ENCODE measurements at places on chromosomes 13 and 19. TPM values are rescaled to one million over a fixed set of nuclear protein-coding genes. Genes with fewer than 3 reads are reported as not detected.

GRCh38 chr13:113358653-113359190, 5.2 kb downstream of the GRTP1 start:
- DNase-seq, result no peak

DNA sequence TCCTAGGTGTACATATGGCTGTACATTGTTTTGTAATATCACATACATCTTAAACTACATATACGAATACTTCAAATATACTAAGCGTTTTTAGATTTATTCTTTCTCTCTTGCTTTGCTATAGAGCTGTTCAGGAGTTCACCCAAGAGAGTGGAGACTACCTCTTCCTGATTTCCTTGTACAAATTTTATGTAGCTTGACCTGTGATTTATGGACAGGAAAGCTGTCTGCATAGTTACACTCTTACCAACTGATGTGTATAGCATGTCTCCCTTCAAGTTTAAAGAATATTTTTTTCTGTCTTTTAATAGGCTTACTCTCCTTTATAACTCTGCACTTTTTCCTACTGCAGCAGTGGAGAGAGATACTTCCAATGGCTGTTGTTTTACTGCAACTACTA, 428.7 kb downstream of the NDFIP2 start:
- DNase-seq, result no peak

- DNase-seq, result no peak
Measured at GRCh38 chr13:25168790-25169189, 3.3 kb downstream of the AMER2 start.

SLITRK5 gene
- total RNA-seq, result 0.03 TPM

GRCh38 chr13:92415781-92416180, 810.8 kb upstream of the GPC6 start:
- no peak for DNase-seq

SHISA7 gene
- not detected for total RNA-seq

- DNase-seq, result no peak
Measured at GRCh38 chr19:44876930-44877535, 14.0 kb upstream of the TOMM40 start.

- DNase-seq, result no peak
Measured at GRCh38 chr19:23901360-23901759, 13.3 kb upstream of the ZNF726 start.

DNA sequence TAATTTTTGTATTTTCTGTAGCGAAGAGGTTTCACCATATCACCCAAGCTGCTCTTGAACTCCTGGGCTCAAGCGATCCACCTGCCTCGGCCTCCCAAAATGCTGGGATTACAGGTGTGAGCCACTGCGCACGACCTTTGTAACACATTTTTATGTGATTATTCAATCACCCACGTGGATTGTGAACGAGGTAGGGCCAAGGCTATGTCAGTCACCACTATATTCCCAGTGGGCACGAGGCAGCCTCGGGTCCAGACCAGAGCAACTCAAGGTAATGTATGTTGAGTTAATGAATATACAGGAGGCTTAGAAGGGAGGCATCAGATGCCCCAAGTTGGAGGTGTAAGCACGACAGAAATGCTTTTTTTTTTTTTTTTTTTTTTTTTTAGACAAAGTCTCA, 8.9 kb downstream of the PTGIR start:
- no peak for DNase-seq

GRCh38 chr13:33537026-33537425, 251.5 kb upstream of the STARD13 start:
- no peak for DNase-seq

GRCh38 chr13:36858290-36858689, 39.3 kb downstream of the RFXAP start:
- DNase-seq, result no peak

DNA sequence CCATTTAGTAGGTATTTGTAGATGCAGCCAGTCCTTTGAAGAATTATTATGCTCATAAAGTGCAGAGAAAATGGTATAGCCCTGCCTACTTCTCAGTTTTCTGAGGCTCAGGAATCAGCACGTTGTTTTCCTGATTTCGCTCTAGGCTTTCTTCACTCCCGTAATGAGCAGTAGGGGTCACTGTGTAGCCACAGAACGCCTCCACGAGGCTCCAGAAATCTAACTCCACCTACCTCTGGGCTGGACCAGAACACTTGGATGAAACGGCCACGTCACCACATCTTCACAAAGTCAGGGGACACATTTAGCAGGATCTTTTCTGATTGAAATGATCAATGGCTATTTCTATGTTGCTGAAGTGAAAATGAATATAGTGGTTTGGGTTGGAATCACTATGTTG, 49.8 kb upstream of the GTF3A start:
- DNase-seq, result peak; percentile 82

DNA sequence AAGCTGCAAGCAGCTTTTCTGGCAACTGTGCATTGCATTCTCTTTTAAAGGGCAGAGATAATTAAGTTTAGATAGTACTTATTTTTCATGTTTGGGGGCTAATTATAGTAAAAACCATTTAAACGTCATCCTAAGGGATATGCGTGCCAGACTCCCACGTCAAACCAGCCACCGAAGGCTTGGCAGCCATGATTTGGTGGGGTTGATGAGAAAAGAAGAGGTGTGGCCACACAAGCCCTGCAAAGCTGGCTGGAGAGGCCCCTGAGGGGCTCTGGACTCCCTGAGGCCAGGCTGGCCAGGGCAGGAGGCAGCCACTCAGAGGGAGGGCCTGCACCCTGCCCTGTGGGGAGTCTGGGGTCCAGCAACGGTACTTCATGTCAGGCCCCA, 17.5 kb downstream of the PEPD start:
- no peak for DNase-seq

FAM174C gene
- total RNA-seq, result 57.6 TPM

YJEFN3 gene
- total RNA-seq, result 8.9 TPM

GRCh38 chr19:47699360-47699917, 13.8 kb upstream of the EHD2 start:
- DNase-seq, result no peak

IZUMO2 gene
- total RNA-seq, result not detected

NCLN gene
- 44.9 TPM for total RNA-seq

GRCh38 chr13:43166644-43167457, 143.5 kb downstream of the DNAJC15 start:
- no peak for DNase-seq

NCAN gene
- not detected for total RNA-seq

DNA sequence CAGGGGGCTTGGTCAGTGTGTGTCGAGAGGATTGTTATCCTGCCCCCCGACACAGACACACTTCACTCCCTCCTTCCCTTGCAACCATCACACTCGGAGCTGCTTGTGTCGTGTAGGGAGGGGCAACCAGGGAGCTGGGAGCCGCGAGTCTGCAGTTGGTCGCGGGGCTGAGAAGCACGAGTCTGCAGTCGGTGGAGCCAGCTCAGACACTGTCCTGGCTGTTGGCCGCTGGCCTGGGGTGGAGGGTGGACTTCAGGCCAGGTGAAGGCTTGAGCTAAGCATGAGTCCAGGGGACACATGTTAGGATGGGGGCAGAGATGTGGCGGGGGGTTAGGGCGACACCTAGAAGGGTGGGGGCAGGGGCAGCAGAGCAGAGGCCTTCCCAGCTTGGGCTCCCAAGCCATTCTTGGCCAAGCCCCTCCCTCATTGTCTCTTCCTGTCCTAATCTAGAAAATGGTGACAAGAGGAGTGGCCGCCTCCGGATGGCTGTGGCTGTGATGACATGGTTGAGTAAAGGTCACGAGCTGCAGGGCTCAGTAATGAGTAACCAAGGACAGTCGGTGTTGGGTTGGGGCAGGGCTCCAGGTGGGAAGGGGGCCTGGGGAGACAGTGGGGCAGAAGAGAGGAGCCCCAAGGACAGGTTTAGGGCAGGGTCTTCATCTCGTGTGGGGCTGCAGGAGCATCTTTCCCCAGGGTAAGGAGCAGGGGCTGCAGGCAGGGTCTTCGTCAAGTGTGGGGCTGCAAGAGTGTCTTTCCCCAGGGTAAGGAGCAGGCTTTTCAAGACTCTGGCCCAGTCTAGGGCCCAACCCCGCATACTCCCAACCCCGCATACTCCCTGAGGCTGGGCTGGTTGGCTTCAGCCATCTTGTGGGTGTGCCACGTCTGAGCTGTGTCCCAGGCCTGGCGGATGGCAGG, 8.6 kb downstream of the PPP5C start:
- DNase-seq, result peak; percentile 38

DNA sequence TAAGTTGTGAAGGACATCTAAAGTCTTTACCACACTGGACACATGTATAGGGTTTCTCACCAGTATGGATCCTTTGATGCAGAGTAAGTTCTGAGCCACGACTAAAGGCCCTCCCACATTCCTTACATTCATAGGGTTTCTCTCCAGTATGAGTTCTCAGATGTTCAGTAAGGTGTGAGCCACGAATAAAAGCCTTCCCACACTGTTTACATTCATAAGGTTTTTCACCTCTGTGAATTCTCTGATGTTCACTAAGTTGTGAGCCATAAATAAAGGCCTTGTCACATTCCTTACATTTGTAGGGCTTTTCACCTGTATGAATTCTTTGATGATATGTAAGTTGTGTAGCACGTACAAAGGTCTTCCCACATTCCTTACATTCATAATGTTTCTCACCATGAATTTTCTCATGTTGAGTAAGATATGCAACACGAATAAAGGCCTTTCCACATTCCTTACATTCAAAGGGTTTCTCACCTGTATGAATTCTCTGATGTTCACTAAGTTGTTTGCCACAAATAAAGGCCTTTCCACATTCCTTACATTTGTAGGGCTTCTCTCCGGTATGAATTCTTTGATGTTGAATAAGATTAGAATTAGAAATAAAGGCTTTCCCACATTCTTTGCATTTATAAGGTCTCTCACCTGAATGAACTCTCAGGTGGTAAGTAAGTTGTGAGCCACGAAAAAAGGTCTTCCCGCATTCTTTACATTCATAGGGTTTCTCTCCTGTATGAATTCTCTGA, 29.8 kb downstream of the ZNF571 start:
- DNase-seq, result no peak

- no peak for DNase-seq
Measured at GRCh38 chr19:3682741-3683404, 17.4 kb downstream of the PIP5K1C start.

- no peak for DNase-seq
Measured at GRCh38 chr13:58254943-58255342, 623.4 kb downstream of the PCDH17 start.

GRCh38 chr19:6668691-6669090, 1.3 kb downstream of the TNFSF14 start:
- DNase-seq, result no peak
